ENCODE measurements at places on chromosomes 7 and 10.

DNA sequence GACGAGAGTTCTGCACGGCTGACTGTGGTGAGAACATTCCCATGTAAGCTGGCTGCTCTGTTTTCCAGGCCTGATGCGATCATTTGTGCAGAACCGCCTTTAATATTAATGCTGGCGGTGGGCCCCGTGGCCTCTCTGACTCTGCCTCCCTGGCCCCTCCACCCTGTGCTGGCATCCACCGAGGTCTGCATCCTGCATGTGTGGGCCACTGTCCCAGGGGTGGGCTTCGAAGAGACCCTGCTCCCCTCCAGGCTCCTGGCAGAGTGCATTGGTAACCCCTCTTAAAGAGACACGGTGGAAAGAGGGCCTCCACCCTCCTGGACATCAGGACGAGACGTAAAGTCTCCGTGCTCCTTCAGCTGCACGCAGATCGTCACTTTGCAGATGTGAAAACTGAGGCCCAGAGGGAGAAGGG is 67.3 kb upstream of the FAM20C start:
- no peak for DNase-seq

GRCh38 chr7:131827421-131827820 is 271.0 kb upstream of the PODXL start:
- no peak for DNase-seq

- DNase-seq, result no peak
Observed at GRCh38 chr7:142890874-142891485, 5.4 kb upstream of the TRPV6 start.

DNA sequence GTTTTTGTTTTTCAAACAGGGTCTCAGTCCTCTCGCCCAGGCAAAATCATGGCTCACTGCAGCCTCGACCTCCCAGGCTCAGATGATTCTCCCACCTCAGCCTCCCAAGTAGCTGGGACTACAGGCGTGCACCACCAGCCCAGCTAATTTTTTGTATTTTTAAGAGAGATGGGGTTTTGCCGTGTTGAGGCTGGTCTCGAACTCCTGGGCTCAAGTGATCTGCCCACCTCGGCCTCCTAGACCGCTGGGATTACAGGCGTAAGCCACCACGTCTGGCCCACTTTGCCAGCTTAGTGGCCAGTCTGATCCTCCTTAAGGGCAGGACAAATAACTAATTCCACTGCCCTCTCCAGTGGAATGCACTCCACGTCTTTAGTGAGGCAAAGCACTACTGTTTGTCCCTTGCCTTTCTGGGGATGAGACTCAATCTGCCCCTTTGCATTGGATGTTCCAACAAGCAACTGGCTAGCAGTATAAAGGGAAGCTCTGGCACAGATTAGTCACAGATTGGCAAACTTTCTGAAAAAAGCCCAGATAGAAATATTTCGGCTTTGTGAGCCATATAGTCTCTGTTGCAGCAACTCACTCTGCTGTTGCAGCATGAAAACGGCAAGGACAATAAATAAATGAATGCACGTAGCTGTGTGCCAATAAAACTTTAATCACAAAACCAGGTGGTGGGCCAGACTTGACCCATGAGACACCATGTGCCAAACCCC is 143.8 kb upstream of the RHEB start:
- DNase-seq, result no peak

DNA sequence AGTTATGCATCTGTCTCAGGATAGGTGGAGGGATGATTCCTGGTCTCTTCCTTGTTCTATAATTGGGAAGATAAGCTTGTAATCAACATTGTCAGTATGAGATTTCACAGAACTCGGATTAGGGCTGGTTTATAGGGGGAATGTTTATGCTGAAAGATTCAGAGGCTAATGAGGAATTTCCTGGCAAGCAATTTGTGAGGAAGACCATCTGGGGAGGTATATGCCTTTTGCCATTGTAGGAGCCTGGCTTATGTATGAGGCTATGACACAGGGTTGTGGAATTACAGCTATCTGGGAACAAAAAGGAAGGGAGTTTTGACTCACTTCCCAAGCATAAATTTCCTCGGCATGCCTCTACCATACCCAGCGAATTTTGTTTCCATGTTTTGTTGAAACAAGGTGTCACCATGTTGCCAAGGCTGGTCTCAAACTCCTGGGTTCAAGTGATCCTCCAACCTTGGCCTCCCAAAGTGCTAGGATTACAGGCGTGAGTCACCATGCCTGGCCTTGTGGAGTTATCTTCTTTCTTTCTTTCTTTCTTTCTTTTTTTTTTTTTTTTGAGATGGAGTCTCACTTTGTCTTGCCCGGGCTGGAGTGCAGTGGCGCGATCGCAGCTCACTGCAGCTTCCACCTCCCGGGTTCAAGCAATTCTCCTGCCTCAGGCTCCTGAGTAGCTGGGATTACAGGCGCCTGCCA is 1.6 kb upstream of the COPS6 start:
- DNase-seq, result no peak

- DNase-seq, result no peak
Observed at GRCh38 chr10:29386342-29386999, 97.6 kb downstream of the LYZL1 start.

DNA sequence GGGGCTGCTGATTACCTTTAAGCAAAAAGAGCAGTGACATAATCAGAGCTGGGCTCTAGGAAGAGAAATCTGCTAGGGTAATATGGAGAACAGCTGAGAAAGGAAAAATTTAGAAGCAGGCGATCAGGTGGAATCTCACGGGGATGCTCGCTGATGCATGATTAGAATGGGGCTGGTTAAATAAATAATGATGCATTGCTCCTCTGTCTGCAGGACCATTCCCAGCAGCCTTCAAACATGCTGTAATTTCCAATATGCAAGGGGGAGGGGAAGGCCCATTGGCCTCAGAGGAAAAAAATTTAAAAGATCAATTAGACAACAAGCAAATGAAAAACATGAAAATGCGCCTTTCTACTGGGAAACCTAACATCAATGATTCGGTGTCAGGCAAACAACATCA is 65.6 kb upstream of the C10orf90 start:
- no peak for DNase-seq

DNA sequence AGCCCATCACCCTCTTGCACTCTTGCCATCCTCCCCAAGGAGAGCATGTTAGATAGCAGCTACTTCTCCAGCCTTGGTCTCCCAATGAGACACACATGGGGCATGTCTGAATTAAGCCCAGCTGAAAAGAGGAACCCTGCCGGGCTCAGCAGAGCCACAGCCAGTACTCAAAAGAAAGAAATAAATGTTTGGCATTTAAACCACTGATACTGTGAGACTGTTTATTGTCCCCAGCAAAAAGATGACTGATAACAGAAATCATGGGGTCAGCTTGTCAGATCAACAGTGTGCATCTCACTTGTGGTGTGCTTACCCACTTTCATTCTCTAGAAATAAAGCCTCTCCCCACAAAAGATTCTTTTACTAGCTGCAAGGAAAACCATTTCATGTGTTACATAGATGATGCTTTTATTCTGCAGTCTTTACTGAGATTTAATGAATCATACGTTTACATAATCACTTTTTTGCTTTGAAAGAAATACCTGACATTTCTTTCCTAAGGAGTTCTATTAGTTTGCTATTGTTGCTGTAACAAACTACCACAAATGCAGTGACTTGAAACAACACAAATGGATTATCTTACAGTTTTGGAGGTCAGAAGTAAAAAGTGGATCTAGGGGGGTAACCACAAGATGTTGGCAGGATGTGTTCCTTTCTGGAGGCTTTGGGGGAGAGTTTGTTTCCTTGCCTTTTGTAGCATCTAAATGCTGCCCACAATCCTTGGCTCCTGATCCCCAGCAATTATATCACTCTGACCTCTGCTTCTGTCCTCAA is 20.9 kb downstream of the ANKRD7 start:
- DNase-seq, result no peak

- no peak for DNase-seq
Observed at GRCh38 chr10:63547628-63548360, 26.6 kb downstream of the REEP3 start.
